B cell (primary cell): ENCODE measurements at places on chromosomes 4 and X. TPM values are rescaled to one million over a fixed set of nuclear protein-coding genes. Genes with fewer than 3 reads are reported as not detected.

GRCh38 chr4:22483551-22483981 lies 32.3 kb downstream of the ADGRA3 start:
- no peak for DNase-seq

GRCh38 chrX:47683184-47683828 lies 24.3 kb upstream of the UXT start:
- DNase-seq, result no peak

Gene CLDN34
- not detected in 2 replicates for polyA plus RNA-seq

GRCh38 chr4:164949448-164950143 lies 27.9 kb downstream of the TRIM61 start:
- no peak for DNase-seq

GRCh38 chr4:112520598-112521122 lies 4.7 kb upstream of the NEUROG2 start:
- DNase-seq, result no peak

- DNase-seq, result no peak
These were observed 164.0 kb upstream of the MBNL3 start for GRCh38 chrX:132652871-132653270.

DNA sequence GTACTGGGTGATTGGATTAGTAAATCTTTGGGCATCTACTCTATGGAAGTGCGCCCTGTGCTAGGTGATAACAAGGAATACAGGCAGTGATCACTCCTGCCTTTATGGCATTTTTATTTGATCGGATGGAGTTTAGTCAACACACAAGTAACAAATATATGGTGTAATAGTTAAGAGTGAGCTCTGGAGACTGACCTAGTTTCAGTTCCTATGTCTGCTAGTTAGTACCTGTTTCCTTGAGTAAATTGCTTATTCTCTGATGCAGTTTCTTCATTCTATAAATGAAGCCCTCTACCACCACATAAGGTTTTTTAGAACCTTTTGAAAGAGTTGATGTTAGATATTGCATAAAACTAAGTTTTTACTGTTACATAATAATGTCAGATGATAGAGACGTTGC lies 134.6 kb downstream of the KDM6A start:
- DNase-seq, result peak; percentile 33

Gene CXCL13
- polyA plus RNA-seq, result not detected in 2 replicates

GRCh38 chr4:153448003-153448731 lies 18.0 kb upstream of the TMEM131L start:
- DNase-seq, result no peak

DNA sequence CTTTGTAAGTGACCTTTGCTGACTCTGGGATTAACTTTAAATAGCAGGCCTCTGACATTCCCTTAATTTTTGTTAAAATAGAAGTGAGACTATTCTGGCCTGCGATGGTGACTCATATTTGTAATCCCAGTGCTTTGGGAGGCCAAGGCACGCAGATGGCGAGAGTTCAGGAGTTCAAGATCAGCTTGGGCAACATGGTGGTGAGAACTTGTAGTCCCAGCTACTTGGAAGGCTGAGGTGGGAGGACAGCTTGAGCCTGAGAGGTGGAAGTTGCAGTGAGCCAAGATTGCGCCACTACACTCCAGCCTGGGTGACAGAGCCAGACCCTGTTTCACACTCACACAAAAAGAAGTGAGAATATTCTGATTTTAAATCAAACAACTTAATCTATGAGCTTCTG lies 27.3 kb downstream of the ZNF330 start:
- no peak for DNase-seq

DNA sequence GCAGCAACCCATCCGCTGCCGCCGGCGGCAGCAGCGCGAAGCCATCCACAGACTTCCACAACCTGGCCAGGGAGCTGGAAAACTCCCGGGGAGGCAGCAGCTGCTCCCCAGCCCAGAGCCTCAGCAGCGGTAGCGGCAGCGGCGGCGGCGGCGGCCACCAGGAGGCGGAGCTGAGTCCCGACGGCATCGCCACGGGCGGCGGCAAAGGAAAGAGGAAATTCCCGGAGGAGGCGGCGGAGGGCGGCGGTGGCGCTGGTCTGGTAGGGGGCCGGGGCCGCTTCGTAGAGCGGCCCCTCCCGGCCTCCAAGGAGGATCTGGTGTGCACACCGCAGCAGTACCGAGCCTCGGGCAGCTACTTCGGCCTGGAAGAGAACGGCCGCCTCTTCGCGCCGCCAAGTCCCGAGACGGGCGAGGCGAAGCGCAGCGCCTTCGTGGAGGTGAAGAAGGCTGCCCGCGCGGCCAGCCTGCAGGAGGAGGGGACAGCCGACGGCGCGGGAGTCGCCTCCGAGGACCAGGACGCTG lies 4.9 kb downstream of the PRDM8 start:
- peak; percentile 90 for DNase-seq

GRCh38 chrX:7330971-7331746 lies 183.2 kb upstream of the PUDP start:
- DNase-seq, result no peak

Gene RAB40A
- 0.07 and 0.15 TPM in 2 replicates for polyA plus RNA-seq

- DNase-seq, result peak; percentile 2
These were observed 85.8 kb upstream of the PRPS1 start for GRCh38 chrX:107542500-107542899.

Gene F8A3
- polyA plus RNA-seq, result 1.2 and 2.3 TPM in 2 replicates
